Hematopoietic multipotent progenitor cell treated with erythropoietin and hydrocortisone succinate and interleukin-3 and kit ligand, for 6 days (in vitro differentiated cells): ENCODE measurements at places on chromosomes 4 and X.

- no peak for DNase-seq
Observed at GRCh38 chrX:22859642-22860041, 140.1 kb upstream of the DDX53 start.

DNA sequence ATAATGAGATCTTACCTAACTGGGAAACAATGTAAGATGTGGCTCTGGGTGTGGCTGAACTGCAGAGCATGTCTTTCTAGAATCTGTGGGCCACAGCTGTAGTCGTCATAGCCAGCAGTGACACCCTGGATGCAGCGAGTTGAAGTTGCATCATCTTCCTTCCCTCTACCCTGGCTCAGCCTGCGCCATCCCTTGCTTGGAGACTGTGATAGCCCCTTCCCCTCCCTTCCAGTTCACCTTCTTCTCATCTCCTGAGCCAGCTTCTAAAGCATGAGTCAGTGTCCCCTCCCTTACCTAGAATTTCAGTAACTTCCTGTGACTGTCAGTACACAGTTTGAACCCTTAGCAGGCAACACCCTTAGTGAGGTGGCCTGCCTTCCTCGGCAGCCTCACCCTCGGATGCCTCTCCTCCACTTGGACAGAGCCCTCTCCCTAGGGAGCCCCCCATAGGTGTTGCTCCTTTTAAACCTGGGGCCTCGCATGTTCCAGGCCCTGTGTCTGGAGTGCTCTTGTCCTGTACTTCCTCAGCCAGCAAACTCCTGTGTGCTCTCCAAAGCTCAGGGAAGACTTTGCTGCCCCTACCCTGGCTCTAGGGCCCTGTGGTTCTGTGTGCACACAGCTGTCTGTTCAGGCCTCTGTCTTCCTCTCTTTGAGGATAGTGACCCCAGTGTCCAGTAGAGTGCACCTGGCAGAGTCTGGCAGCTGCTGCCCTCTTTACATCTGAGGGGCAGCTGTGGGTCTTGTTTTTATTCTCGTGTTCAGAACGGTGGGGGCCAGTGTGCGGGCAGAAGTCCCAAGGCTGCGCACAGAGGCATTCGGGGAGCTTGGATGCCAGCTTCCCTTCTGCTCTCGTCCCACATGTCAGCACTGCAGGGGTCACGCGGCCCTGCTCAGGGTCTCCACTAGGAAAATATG lies 43.7 kb upstream of the TADA2B start:
- DNase-seq = no peak

GRCh38 chr4:74426101-74426500 lies 18.8 kb upstream of the AREG start:
- peak; percentile 23 for DNase-seq

GRCh38 chr4:168183717-168184571 lies 91.6 kb downstream of the ANXA10 start:
- DNase-seq = peak; percentile 58

DNA sequence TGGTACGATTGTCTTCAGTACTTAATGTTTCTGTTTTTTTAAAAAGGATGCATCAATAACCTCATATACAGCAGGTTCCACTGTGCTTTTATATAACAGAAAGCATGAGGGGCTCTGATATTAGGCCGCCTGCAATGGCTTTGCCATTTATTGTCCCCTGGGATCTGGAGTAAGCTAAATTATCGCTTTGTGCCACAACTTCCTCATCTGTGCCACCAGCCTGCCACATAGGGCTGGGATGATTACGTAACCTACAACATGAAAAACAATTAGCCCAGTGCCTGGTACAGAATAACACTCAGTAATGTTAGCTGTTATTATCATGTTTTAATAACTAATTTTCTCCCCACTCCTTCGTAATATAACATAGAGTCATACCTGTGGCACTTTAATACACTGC lies 65.5 kb upstream of the TRIM2 start:
- peak; percentile 93 for DNase-seq

DNA sequence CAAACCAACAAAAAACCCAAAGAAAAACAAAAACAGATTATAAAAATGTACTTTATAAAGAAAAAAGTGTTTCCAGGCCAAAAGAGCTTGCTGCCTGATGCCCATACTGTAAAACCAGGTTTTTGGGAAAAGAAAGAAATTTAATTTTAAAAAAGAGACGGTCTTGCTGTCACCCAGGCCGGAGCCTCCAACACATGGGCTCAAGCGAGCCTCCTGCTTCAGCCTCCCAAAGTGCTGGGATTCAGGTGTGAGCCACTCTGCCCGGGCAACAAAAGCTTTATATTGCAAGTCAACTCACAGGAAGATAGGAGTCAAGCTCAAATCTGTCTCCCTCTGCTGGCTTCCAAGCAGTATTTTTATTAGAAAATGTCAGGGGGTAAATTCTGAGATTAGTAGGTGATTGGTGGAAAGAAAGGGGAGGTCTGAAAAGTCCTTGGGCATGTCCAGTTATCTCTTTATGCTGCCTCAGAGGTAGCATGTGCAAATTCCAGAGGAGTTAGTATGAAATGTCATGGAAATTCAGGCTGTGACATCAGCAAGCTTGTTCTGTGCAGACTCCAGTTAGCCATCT lies 39.4 kb downstream of the MGST2 start:
- DNase-seq = peak; percentile 63

DNA sequence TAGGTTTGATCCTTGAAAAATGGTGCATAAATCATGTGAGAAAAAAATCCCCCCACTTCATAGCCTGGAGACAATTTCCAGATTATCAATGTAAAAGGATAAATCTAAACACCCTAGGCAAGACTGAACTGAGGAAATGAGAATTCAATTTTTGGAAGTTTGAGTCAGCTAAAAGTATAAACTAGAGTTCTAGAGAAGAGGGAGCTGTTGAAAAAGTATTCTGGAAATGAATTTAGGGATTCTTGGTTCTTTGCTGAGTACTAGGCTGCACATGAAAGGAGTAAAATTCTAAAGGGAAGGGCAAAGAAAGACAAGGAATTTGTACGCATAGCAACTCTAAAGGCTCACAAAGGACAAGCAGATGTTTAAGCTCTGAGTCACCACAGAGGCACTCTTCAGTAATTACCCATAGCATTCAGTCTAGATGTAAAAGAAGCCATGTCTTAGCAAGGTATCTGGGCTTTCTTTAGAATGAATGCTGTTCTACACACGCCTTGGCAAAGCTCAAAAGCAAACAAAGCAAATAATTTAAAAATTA lies 896.5 kb downstream of the PDHA2 start:
- DNase-seq = no peak

DNA sequence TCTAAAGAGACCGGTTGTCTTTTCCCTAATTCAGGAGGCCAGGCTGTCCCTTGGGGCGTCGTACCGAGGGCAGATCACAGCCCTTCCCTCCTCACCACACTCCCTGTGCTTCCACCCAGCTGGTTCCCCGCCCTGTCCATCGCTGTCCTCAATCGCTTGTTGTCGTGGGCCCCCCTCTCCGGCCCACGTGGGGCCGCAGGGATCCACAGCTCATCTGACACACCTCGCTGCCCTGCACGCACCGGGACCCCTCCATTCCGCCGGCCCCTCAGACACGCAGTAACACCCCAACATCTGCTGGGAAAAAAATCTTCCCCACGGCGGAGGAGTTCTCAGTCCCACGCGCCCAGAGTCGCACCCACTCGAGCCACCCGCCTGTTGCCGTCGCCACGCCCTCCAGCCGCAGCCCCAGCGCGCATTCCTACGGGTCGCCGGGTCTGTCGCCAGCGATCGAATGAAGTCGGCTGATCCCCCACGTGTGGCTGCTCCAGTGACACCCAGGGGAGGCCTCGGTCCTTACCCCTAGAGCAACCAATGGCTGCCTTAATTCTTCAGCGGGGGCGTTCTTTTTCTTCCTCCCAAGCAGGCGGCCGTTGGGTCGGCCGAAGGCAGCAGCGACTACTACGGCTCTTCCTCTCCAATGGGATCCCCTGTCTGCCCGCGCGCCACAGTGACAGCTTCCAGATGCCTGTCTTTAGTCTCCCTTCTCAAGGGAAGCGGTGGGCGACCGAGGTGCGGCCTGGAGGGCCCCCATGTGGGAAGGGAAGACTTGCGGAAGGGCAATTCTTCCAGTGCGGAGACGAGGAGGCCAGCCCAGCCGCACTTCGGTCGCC lies 893 bp upstream of the SEPTIN11 start:
- peak; percentile 93 for DNase-seq

- DNase-seq = no peak
Observed at GRCh38 chr4:74638001-74638400, 156.3 kb downstream of the BTC start.

GRCh38 chr4:94536649-94537469 lies 85.1 kb downstream of the PDLIM5 start:
- DNase-seq = no peak

DNA sequence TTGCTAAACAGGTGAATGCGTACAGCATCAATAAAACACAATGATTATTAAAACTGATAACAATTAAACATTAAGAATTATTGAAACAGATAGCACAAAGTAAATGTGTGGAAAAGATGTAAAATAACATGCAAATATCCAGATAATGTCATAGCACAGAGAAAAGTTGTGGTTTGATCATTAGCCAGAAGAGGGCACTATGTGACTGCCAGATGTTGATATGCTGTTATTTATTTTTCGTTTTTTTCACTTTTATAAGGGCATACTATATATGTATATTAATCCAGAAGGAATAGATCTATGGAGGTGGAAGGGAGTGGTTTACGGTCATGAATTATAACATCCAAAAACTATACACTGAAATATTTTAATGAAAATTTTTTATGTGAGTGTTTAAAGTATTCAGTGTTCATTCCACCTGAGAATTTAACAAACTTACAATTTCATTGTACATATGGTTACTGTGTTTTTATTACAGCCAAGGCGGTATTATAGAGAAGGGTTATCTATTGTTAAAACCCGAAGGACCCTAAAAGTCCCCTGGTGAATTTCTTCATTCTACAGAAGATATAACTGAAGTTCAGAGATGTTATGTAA lies 211.9 kb upstream of the UGT8 start:
- DNase-seq = peak; percentile 50

DNA sequence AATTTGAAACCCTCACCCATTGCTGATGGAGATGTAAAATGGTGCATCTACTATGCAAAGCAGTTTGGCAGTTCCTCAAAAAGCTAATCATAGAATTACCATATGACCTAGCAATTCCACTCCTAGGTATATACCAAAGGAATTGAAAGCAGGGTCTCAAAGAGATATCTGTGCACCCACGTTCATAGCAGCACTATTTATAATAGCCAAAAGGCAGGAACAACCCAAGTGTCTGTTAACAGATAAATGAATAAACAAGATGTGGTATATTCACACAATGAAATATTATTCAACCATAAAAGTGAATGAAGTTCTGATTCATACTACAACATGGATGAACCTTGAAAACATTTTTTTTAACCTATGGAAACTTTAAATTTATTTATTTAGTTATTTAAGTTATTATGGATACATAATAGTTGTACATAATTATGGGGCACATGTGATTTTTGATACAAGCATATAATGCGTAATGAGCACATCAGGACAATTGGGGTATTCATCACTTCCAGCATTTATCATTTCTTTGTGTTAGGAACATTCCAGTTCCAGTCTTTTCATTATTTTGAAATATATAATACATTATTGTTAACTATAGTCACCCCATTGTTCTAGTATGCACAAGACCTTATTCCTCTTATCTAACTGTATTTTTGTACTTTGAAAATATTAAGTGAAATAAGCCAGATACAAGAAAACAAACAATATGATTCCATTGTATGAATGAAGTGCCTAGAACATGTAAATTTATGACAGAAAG lies 205.6 kb upstream of the CNKSR2 start:
- DNase-seq = no peak

DNA sequence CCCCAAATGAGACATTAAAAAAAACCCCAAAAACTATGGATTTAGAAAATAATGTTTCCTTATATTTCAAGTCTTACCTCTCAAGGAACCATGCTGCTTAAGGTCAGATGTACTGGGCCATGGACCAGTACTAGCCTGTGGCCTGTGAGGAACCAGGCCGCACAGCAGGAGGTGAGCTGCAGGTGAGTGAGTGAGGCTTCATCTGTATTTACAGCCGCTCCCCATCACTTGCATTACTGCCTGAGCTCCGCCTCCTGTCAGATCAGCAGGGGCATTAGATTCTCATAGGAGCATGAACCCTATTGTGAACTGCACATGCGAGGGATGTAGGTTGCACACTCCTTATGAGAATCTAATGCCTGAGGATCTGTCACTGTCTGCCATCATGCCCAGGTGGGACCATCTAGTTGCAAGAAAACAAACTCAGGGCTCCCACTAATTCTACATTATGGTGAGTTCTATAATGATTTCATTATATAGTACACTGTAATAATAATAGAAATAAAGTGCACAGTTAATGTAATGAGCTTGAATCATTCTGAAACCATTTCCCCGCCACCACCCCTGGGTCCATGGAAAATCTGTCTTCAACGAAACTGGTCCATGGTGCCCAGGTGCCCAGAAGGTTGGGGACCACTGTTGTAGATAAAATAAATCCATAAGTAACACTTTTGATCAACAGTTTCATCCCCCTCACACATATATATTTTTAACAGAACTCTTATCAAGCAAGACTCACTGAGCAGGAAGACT lies 105.3 kb upstream of the CBR4 start:
- DNase-seq = no peak

GRCh38 chrX:9671998-9672397 lies 93.6 kb downstream of the GPR143 start:
- DNase-seq = no peak

DNA sequence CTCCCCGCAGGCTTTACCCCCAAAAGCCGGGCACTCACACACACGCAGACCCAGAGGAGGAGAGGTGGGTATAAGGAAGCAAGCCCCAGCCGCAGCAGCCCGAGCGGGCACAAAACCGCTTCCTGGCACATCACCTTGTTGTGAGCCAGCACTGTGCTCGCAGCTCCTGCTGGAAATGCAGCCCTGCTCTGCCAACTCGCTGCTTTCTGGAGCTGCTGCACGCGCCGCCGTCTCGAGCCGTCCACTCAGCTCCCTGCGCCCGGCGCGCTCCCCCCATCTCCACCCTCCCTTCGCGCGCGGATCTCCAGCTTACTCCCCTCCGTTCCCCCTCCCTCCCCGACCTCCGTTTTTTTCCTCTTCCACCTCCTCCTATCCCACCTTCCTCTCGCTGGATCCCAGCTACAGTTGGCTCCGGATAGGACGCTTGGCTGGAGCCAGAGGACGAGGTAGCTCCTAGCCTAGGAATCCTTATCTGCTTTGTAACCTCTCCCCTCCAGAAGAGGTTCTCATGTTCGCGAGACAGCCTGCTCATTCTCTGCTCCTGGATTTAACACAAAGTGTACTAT lies at the start of gene SPOCK3:
SPOCK3 (minus strand) TSS at position 179 of the 566 bp plus-strand sequence.
- DNase-seq = peak; percentile 33

DNA sequence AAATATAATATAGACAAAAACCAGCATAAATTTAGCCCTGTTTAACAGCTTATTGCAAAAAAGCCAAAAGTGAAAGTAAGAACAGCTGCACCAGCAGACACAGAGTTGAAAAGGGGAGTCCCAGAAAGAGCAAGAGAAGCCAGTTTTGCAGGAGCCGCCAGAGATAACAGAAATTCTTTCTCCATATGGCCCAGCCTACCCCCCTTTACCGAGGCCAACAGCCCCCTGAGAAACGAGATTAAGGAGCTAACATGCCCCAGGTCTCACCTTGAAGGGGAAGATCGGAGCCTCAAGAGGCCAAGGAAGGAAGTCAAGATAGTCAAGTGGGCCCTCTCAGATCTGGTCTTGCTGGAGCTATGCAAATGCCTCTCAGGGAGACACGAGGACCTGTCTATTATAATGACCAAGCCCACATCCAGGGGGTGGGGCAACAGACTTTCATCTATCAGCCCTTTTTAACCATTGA lies 4.8 kb downstream of the ACOX3 start:
- DNase-seq = peak; percentile 75

GRCh38 chr4:153258750-153259149 lies 54.5 kb downstream of the TRIM2 start:
- DNase-seq = no peak

- no peak for DNase-seq
Observed at GRCh38 chr4:141427726-141428296, 207.1 kb downstream of the ZNF330 start.
